CD8-positive, alpha-beta memory T cell (primary cell): ENCODE measurements at places on chromosomes 2 and 18. TPM values are rescaled to one million over a fixed set of nuclear protein-coding genes. Genes with fewer than 3 reads are reported as not detected.
A peak's percentile ranks its signal among the peaks of the same experiment; 100 is the strongest.

GRCh38 chr2:158213773-158214172 lies 112.1 kb downstream of the UPP2 start:
- no peak for DNase-seq
- H3K4me3 ChIP-seq: no peak overlapping the region
- no peaks in the 10 kb centered on the region for H3K36me3 ChIP-seq
- no peak overlapping the region for H3K27ac ChIP-seq
- H3K27me3 ChIP-seq: no peaks in the 10 kb centered on the region

The TUBB8B gene
- not detected for total RNA-seq

DNA sequence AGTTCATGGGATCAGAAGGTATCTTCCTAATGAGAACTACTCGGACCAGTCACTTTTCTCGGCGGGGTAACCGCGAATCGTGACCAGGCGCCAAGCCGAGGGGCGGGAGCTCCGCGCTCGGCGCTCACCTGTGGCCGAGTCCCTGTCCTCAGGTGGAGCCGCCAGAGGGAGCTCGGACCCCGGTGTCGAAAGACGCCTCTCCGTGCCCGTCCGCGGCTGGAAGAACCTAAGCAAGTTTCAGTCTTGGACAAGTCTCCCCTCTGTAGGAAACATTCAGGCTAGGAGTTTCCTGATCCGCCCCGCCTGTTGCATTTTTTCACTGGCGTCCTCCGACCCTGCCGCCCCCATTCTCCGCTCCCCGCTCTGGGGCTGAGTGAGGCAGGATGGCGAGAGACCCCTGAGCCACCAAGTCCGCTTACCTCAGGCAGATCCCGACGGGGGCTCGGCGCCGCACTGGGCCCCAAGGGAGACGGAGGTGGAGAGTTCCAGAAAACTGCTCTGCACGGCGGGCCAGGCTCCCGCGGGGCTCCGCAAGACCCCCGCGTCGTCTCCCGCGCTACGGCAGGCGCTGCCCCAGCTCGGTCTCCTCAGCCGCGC lies 480 bp downstream of the DSEL start:
- no peaks in the 10 kb centered on the region for H3K36me3 ChIP-seq
- peak overlapping the region; percentile 53 for H3K4me3 ChIP-seq
- H3K27ac ChIP-seq: peak overlapping the region; percentile 6
- peaks cover 15% of the 10 kb centered on the region for H3K4me1 ChIP-seq
- peak; percentile 38 for DNase-seq

DNA sequence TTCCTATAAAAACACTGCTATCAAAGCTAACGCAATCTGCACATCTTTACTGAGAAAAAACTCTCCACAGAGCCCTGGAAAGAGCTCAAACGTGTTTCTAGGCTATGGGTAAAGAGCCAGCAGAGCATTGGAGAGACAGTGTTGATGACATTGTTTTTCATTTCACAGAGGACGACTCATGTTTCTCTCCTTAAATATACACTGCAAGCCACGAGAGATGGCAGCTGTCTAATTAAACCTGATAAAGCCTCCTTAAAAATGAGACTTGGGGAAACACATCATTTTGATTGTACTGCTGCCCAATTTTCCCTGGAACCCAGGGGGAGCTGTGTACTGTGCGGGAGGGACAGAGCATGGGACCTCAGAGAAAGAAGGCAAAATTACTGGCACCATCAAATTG lies 294.3 kb upstream of the SETBP1 start:
- no peak for DNase-seq
- no peaks in the 10 kb centered on the region for H3K27me3 ChIP-seq
- no peaks in the 10 kb centered on the region for H3K4me1 ChIP-seq
- H3K4me3 ChIP-seq: no peak overlapping the region
- no peak overlapping the region for H3K27ac ChIP-seq

GRCh38 chr18:76405681-76406356 lies 89.2 kb downstream of the ZNF516 start:
- no peak overlapping the region for H3K27ac ChIP-seq
- no peaks in the 10 kb centered on the region for H3K27me3 ChIP-seq
- no peaks in the 10 kb centered on the region for H3K36me3 ChIP-seq

The KCNJ3 gene
- total RNA-seq: not detected

DNA sequence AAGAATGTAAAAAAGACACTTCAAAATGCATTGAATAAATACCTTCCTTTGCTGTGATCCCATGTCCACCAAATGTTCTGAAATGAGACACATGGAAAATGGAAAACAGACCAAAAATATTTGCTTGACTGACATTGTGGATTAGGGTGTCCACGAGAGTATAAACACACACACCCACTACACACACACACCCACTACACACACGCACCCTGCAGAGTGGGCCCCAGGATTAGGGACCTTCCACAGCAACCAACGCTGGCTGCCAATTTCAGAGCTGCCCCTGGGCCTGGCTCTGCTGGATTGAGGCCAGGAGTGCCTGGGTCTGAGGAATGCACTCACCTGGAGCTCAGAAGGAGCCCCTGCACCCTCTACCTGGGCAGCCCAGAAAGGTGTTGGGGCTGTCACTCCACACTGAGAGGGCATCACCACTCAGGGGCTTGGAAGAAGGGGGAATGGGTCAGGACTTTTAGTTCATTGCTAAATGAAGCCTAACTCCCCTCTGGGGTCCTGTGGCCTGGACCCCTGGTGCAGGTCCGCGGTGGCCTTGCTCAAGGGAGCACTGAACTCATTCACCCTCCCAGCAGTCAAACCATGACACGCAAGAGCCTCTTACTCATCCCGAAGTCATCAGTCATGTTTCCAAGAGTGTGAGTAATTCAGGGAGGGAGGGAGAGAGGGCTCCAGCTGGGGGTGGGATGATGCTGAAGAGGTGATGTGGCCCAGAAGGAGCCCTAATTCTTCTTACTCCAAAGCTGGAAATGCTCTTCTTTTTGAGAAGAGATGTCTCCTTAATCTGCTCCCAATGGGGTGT lies 50.2 kb upstream of the PLB1 start:
- no peaks in the 10 kb centered on the region for H3K27me3 ChIP-seq
- no peak overlapping the region for H3K4me3 ChIP-seq
- no peak for DNase-seq
- no peaks in the 10 kb centered on the region for H3K36me3 ChIP-seq

The SLC19A3 gene
- total RNA-seq: not detected

DNA sequence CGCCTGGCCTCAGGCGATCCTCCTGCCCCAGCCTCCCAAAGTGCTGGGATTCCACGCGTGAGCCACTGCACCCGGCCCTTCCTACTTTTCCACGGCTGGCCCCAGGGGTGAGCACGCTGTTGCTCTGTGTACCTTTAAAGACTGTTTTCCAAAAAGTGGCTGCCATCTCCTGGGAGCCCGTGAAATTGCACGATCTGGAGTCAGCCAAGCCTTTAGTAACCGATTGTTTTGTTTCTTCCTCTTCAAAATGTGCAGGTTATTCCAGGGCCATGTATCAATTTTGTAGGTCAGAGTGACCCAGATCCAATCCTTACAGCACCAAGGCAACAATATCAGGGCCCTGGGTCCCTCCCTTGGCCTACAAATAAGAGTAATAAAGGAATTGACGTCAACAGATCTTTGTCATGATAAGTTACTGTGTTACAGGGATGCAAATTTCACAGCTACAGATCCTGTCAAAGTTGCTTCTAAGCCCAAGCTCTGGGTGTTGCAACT lies 135.6 kb upstream of the ZNF236 start:
- H3K4me1 ChIP-seq: no peaks in the 10 kb centered on the region
- DNase-seq: no peak
- H3K4me3 ChIP-seq: no peak overlapping the region
- no peaks in the 10 kb centered on the region for H3K27me3 ChIP-seq

DNA sequence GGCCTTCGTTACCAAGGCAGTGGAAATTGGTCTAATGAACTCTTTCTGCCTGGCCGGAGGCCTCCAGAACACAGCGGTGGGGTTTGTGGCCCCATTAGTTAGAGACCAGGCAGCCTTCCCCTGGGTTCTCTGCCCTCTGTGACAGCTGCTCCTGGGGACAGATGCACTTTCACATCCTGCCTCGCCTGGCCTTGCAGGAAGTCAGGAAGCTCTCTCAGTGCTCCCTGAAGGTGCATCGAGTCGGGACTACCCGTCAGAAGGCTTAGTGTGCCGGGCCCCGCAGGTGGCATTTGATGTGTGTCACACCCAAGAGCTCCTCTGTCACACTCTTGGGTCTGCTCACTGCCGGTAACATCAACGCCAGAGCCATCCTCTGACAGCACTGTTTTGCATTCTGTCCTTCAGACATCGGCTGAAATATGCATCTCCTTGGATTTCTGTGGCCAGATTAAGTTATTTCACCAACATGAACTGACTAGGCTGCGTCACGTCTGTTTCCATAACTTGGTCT lies 158.3 kb downstream of the LDLRAD4 start:
- DNase-seq: peak; percentile 64
- H3K4me1 ChIP-seq: peaks cover 75% of the 10 kb centered on the region
- no peaks in the 10 kb centered on the region for H3K36me3 ChIP-seq
- no peak overlapping the region for H3K27ac ChIP-seq

DNA sequence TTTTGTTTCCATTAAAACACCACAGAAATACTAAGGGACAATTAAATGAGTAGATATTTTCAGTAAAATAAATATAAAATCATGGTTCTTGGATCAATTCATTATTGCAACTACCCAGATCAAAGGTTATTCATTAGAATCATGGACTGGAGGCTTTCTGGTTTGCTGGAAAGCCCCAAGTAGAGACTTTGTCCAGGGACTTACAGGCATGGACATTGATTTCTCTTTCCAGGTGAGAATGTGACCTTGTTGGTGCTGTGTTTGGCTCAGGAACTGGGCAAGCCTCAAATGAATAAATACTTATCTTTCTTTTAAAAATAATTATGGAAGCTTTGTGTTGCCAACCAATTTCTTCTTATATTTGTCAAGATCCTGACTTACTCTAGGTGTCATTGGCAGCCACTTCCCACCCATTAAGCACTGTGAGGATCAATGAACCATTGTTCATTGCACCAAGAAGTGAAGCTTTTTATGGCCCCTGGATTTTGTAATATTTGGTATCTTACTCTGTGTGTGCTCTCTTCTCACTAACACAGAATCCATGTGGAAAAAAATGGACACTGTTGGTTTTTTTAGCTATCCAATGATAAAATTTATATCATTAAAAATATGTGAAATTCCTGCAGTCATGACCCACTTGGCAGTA lies 205.8 kb upstream of the NRXN1 start:
- H3K27me3 ChIP-seq: no peaks in the 10 kb centered on the region
- no peak for DNase-seq
- no peak overlapping the region for H3K4me3 ChIP-seq
- no peak overlapping the region for H3K27ac ChIP-seq
- no peaks in the 10 kb centered on the region for H3K36me3 ChIP-seq

DNA sequence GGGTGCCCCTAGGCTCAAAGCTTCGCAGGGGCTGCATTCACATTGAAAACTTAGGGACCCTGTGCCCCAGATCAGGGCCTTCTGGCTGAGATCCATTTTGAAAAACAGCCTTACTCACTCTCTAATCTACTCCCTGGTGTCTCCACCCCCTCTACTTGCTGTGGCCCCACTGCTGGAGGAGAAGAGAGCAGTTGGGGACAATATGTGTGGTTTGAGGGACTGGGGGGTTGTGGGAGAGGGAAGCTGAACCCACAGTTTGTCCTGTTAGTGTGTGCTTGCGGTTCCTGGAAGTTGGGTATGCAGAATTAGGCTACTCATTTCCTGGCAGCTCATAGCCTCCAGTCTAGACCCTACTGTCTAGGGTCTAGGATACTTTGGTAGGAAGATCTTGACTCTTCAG lies 211.4 kb downstream of the PRKCE start:
- H3K4me1 ChIP-seq: peaks cover 27% of the 10 kb centered on the region
- no peak for DNase-seq
- no peak overlapping the region for H3K4me3 ChIP-seq
- no peaks in the 10 kb centered on the region for H3K36me3 ChIP-seq
- H3K27me3 ChIP-seq: no peaks in the 10 kb centered on the region
- no peak overlapping the region for H3K27ac ChIP-seq

GRCh38 chr2:186927185-186927866 lies 78.4 kb upstream of the ZSWIM2 start:
- H3K27ac ChIP-seq: no peak overlapping the region
- no peaks in the 10 kb centered on the region for H3K36me3 ChIP-seq
- H3K27me3 ChIP-seq: no peaks in the 10 kb centered on the region
- H3K4me1 ChIP-seq: no peaks in the 10 kb centered on the region
- no peak for DNase-seq
- no peak overlapping the region for H3K4me3 ChIP-seq

- no peaks in the 10 kb centered on the region for H3K4me1 ChIP-seq
- H3K27ac ChIP-seq: no peak overlapping the region
- no peaks in the 10 kb centered on the region for H3K27me3 ChIP-seq
Measured at GRCh38 chr2:37005118-37005868, 39.0 kb upstream of the STRN start.

DNA sequence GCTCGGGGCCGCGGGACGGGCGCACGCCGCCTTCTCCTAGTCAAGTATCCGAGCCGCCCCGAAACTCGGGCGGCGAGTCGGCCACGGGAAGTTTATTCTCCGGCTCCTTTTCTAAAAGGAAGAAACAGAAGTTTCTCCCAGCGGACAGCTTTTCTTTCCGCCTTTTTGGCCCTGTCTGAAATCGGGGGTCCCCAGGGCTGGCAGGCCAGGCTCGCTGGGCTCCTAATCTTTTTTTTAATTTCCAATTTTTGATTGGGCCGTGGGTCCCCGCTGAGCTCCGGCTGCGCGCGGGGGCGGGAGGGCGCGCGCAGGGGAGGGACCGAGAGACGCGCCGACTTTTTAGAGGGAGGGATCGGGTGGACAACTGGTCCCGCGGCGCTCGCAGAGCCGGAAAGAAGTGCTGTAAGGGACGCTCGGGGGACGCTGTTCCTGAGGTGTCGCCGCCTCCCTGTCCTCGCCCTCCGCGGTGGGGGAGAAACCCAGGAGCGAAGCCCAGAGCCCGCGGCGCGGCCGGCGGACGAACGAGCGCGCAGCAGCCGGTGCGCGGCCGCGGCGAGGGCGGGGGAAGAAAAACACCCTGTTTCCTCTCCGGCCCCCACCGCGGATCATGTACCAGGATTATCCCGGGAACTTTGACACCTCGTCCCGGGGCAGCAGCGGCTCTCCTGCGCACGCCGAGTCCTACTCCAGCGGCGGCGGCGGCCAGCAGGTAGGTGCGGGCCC lies 617 bp downstream of the FOSL2 start:
- no peaks in the 10 kb centered on the region for H3K27me3 ChIP-seq
- H3K36me3 ChIP-seq: peaks cover 4% of the 10 kb centered on the region
- peak overlapping the region; percentile 89 for H3K27ac ChIP-seq
- H3K4me3 ChIP-seq: peak overlapping the region; percentile 68

DNA sequence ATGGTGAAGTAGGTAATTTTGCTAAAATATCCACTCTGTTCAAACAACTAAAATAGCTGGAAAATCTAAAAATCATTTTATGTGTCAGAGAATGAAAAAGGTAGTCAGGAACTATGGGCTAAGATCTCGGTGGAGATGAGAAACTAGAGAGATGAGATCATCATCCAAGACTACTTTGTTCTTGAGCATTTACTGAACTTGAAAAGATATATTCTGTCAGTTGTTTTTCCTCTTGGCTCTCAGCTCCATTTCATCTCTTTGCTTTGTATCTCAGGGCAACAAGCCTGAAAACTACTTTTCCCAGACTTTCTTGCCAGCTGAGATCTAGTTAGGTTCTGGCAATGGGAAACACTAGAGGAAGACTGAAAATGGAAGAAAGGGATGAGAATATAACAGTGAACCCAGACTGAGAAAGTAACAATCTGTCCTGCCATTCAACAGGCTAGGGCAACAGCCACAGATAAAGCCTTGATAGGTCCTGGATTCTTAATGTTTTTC lies 346.2 kb upstream of the MEX3C start:
- no peaks in the 10 kb centered on the region for H3K27me3 ChIP-seq
- no peaks in the 10 kb centered on the region for H3K4me1 ChIP-seq
- H3K27ac ChIP-seq: no peak overlapping the region
- DNase-seq: no peak
- H3K4me3 ChIP-seq: no peak overlapping the region

GRCh38 chr2:101120124-101120996 lies 30.8 kb downstream of the TBC1D8 start:
- no peak overlapping the region for H3K27ac ChIP-seq
- no peaks in the 10 kb centered on the region for H3K27me3 ChIP-seq
- no peaks in the 10 kb centered on the region for H3K36me3 ChIP-seq
- no peak for DNase-seq
- H3K4me3 ChIP-seq: no peak overlapping the region

The CCDC85A gene
- not detected for total RNA-seq
